Osteocyte (in vitro differentiated cells): ENCODE measurements at places on chromosomes 2 and 18. TPM values are rescaled to one million over a fixed set of nuclear protein-coding genes. Genes with fewer than 3 reads are reported as not detected.

Gene RIT2
- not detected in 2 replicates for total RNA-seq

Gene CCNT2
- 33.0 and 34.1 TPM in 2 replicates for total RNA-seq

Gene ATOH8
- total RNA-seq: 5.9 and 7.1 TPM in 2 replicates

Gene GALM
- total RNA-seq: 2.9 and 3.8 TPM in 2 replicates

Gene SERPINB4
- total RNA-seq: not detected in 2 replicates

DNA sequence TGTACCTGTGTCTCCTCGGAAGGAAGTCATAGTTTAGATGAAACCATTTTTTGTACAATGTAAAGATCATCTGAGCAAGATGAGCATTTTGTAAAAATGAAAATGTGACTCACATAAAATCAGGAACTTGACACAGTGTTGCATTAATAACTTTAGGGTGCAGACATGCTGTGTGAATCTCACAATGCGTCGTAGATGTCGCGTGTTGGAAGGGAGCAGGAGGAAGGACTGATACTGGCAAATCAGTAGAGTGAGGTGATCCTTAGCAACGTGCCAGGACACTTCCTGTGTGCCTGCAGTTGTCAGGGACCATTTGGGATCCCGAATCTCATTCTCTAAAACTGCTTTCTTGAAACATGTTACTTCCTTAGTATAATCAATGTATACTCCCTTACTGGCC is 103.1 kb downstream of the SH3BP4 start:
- peaks cover 39% of the 10 kb centered on the region for H3K36me3 ChIP-seq
- H3K27ac ChIP-seq: no peak overlapping the region
- peaks cover 20% of the 10 kb centered on the region for H3K4me1 ChIP-seq
- no peak overlapping the region for H3K4me3 ChIP-seq
- no peak for DNase-seq
- H3K27me3 ChIP-seq: no peaks in the 10 kb centered on the region

DNA sequence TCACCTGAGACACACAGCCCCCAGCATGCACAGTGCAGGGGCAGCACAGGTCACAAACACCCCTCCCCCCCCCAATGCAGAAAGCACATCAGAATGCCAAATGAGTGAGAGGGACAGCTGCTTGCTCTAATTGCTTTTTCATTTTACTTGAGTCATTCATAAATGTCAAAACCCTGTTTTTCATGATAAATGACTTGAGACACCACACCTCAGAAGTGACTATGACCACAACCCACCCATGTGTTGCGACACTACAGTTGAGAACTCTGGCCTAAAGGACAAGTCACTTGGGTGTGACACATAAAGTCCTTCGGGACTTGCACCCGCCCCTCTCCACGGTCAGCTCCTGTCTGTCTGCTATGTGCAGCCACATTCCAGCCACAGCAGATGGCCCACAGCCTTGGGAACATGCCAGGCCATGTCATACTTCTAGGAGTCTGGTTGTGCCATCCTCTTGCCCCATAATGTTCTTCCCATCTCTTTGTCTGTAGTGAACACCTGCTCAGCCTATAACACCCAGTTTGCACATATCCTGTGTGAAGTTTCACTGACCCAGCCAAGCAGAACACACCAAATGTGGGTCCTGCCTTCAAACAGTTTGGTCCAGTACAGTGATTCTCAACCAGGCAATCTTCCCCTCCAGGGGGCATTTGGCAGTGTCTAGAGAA is 30.2 kb upstream of the RIOK3 start:
- peaks cover 10% of the 10 kb centered on the region for H3K4me1 ChIP-seq
- H3K27me3 ChIP-seq: no peaks in the 10 kb centered on the region
- H3K27ac ChIP-seq: peak overlapping the region; percentile 4
- peaks cover 5% of the 10 kb centered on the region for H3K36me3 ChIP-seq
- DNase-seq: no peak
- no peak overlapping the region for H3K4me3 ChIP-seq

DNA sequence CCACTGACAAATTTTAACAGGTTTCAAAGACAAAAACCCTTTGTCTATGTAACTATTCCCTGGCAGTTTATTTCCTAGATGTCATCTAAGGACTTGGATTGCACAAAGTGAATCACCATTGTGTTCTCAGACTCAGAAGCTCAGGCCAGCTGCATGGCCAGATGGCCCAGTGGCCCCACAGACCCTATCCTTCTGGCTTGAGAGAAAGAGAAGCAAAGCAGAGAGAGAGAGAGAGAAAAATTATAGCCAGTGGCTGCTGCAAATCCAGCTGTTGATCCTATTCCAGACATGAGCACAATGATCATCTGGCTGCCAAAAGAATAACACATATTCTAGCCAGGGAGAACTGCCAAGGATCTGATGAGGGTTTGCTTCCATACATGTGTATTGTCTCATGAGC is 25.8 kb downstream of the CTLA4 start:
- no peaks in the 10 kb centered on the region for H3K36me3 ChIP-seq
- H3K4me3 ChIP-seq: no peak overlapping the region
- DNase-seq: no peak
- peaks cover 6% of the 10 kb centered on the region for H3K4me1 ChIP-seq

DNA sequence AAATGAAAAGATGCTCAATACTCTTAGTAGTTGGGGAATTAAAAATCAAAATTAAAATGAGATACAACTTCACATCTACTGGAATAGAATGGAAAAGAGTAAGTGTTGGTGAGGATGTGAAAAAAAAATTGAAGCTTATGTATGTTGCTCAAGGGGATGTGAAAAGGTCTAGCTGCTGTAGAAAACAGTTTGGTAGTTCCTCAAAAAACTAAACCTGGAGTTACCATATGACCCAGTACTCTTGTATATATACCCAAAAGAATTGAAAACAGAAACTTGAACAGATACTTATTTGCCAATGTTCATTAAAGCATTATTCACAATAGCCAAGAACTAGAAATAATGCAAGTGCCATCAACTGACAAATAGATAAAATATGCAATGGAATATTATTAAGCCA is 208.4 kb downstream of the FIGN start:
- no peak for DNase-seq
- no peaks in the 10 kb centered on the region for H3K4me1 ChIP-seq
- H3K27ac ChIP-seq: no peak overlapping the region
- peaks cover 11% of the 10 kb centered on the region for H3K36me3 ChIP-seq

DNA sequence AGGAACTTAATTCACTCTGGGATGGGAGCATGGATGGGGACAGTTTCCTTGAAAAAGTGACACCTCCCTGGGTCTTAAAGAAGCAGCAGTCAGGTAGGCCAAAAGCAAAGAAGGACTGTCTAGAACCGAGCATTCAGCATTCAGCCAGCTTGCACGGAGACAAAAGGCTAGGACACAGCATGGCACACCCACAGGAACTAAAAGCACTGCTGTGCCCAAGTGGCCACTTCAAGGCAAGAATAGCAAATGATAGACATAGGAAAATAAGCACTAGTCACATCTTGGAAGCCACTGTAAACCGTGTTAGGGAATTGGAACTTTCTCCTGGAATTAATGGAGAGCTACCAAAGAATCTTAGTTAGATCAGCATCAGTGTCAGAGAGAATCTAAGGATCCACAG is 47.0 kb downstream of the LRP2 start:
- H3K27ac ChIP-seq: no peak overlapping the region
- no peaks in the 10 kb centered on the region for H3K4me1 ChIP-seq
- H3K27me3 ChIP-seq: peaks cover 14% of the 10 kb centered on the region
- no peaks in the 10 kb centered on the region for H3K36me3 ChIP-seq

- H3K4me1 ChIP-seq: no peaks in the 10 kb centered on the region
- H3K36me3 ChIP-seq: no peaks in the 10 kb centered on the region
- no peaks in the 10 kb centered on the region for H3K27me3 ChIP-seq
- no peak overlapping the region for H3K4me3 ChIP-seq
These were observed 329.6 kb upstream of the MAP2 start for GRCh38 chr2:209094221-209094620.

DNA sequence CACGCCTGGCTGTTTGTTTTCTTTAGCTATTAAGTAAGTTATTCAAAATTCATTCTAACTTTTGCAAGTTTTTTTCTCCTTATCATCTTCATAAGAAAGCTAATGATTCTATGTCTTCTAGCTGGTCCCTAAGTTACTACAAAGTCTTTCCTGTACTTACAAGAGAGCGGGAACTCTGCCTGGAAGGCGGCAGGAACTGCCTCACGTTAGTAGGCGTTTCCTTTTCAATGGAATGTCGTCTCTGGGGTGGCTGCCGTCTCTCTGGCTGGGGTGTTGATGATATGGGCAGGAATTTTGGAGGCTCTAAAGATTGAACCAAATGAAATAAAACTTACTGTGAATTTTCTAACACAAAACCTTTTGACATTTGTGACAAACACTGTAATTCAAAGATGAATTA is 55.5 kb downstream of the PRELID3A start:
- no peak overlapping the region for H3K27ac ChIP-seq
- no peak overlapping the region for H3K4me3 ChIP-seq
- no peak for DNase-seq
- no peaks in the 10 kb centered on the region for H3K27me3 ChIP-seq
- H3K4me1 ChIP-seq: peaks cover 4% of the 10 kb centered on the region

DNA sequence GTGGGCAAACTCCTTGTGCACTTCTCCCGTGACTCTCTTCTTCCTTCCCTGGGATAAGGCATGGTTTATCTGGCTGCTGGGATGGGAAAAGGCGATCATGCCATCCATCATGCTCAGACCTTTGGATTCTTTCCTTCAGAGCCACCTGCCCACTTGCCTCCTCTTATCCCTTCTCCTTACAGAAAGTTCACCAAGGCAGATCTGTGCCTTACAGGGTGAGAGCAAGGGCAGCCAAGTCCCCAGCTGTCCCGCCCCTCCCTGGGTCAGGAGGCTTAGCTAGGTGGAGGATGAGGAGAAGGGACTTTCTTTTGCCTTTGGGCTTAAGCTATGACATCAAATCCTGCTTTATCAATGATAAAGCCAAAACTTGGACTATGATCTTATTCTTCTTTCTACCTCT is 47.6 kb downstream of the KCNE4 start:
- H3K4me3 ChIP-seq: no peak overlapping the region
- DNase-seq: no peak
- no peaks in the 10 kb centered on the region for H3K36me3 ChIP-seq
- peak overlapping the region; percentile 92 for H3K27ac ChIP-seq
- peaks cover 50% of the 10 kb centered on the region for H3K4me1 ChIP-seq
- H3K27me3 ChIP-seq: no peaks in the 10 kb centered on the region

DNA sequence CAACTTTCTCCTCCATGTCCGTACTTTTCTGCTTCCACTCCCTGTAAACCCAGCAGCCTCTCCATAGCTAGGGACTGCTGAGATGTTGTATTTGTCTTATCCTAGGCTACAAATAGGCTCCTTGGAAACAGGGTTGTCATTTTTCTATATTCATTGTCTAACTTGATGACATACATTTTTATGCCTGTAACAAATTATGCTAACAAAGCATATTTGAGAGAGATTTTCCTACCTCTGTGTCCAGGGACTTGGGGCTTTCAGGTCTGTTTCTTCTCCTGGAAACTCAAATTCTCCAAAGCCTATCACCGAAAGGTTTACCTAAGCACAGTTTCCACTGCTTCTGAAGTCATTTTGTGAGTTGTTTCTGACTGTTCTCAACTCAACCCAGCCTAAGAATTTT is 102.7 kb downstream of the UBE2E3 start:
- H3K27ac ChIP-seq: no peak overlapping the region
- H3K36me3 ChIP-seq: peaks cover 2% of the 10 kb centered on the region
- DNase-seq: no peak
- H3K4me1 ChIP-seq: no peaks in the 10 kb centered on the region
- H3K4me3 ChIP-seq: no peak overlapping the region

GRCh38 chr18:55968550-55968949 is 380.6 kb upstream of the TCF4 start:
- no peak overlapping the region for H3K4me3 ChIP-seq
- no peaks in the 10 kb centered on the region for H3K36me3 ChIP-seq
- H3K27ac ChIP-seq: no peak overlapping the region
- H3K27me3 ChIP-seq: no peaks in the 10 kb centered on the region
- no peak for DNase-seq

- no peaks in the 10 kb centered on the region for H3K27me3 ChIP-seq
- peaks cover 80% of the 10 kb centered on the region for H3K4me1 ChIP-seq
- DNase-seq: no peak
- peaks cover 17% of the 10 kb centered on the region for H3K36me3 ChIP-seq
- peak overlapping the region; percentile 78 for H3K27ac ChIP-seq
These were observed 63.5 kb downstream of the COL5A2 start for GRCh38 chr2:189116087-189116486.

- DNase-seq: no peak
- H3K4me3 ChIP-seq: no peak overlapping the region
- no peaks in the 10 kb centered on the region for H3K27me3 ChIP-seq
- peaks cover 13% of the 10 kb centered on the region for H3K36me3 ChIP-seq
These were observed 29.5 kb downstream of the RNF144A start for GRCh38 chr2:6946722-6947121.

GRCh38 chr2:218736531-218736930 is 25.9 kb downstream of the TTLL4 start:
- DNase-seq: no peak
- peak overlapping the region; percentile 31 for H3K27ac ChIP-seq
- H3K4me1 ChIP-seq: peaks cover 27% of the 10 kb centered on the region
- no peaks in the 10 kb centered on the region for H3K27me3 ChIP-seq
- H3K36me3 ChIP-seq: peaks cover 22% of the 10 kb centered on the region
- H3K4me3 ChIP-seq: no peak overlapping the region

GRCh38 chr2:45141883-45142866 is 132.9 kb upstream of the SIX2 start:
- H3K36me3 ChIP-seq: peaks cover 9% of the 10 kb centered on the region
- H3K27ac ChIP-seq: no peak overlapping the region

DNA sequence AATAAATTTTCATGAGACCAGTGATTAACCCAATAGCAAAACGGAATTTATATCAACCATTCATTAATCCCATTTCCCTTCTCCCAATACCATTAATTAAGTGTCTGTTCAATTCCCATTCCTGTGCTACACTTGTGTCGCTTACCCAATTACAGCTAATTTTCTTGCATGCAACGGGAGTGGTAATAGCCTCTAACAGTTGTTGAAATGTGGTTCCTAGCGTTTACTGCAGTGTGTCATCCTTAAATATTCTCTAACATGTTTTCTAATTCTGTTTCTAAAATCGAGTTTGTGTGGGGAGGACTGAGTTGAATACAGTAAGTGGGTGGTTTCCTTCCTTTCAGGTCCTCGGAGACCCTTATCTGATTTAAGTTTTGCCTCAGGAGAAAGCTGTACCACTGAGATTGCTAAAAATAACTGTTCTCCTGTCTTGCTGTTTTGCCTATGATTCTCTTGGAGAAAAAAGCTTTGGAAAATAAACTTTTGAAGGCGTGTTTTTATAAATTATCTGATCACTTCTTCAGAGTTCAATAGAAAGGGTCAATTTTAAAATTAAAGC is 59.3 kb upstream of the LRRTM1 start:
- H3K36me3 ChIP-seq: no peaks in the 10 kb centered on the region
- H3K27me3 ChIP-seq: no peaks in the 10 kb centered on the region
- H3K27ac ChIP-seq: no peak overlapping the region
- no peaks in the 10 kb centered on the region for H3K4me1 ChIP-seq
- DNase-seq: no peak

- no peaks in the 10 kb centered on the region for H3K36me3 ChIP-seq
- H3K27ac ChIP-seq: no peak overlapping the region
- H3K4me1 ChIP-seq: peaks cover 18% of the 10 kb centered on the region
- H3K27me3 ChIP-seq: no peaks in the 10 kb centered on the region
- H3K4me3 ChIP-seq: no peak overlapping the region
These were observed 1.7 kb upstream of the C2orf42 start for GRCh38 chr2:70192516-70192915.
